Calu3 (cell line): ENCODE measurements at places on chromosomes 2 and 18. TPM values are rescaled to one million over a fixed set of nuclear protein-coding genes. Genes with fewer than 3 reads are reported as not detected.

DNA sequence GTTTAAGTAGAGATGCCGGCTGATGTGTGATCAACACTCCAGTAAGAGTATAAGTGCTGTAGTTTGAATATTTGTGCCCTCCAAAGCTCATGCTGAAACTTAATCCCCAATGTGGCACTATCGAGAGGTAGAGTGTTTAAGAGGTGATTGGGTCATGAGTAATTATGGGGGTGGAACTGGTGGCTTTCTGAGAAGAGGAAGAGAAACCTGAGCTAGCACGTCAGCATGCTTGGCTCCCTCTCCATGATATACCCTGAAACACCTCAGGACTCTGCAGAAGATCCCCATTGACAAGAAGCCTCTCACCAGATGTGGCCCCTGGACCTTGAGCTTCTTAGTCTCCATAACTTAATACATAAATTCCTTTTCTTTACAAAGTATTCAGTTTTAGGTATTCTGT lies 584.8 kb downstream of the TSN start:
- H3K4me1 ChIP-seq: no peaks in the 10 kb centered on the region
- no peak for DNase-seq
- peaks cover 16% of the 10 kb centered on the region for H3K27me3 ChIP-seq
- no peaks in the 10 kb centered on the region for H3K36me3 ChIP-seq
- H3K27ac ChIP-seq: no peak overlapping the region
- H3K4me3 ChIP-seq: no peak overlapping the region

The GAL3ST2 gene
- 0.27 TPM in 1 of 2 replicates, not detected in the other for total RNA-seq

DNA sequence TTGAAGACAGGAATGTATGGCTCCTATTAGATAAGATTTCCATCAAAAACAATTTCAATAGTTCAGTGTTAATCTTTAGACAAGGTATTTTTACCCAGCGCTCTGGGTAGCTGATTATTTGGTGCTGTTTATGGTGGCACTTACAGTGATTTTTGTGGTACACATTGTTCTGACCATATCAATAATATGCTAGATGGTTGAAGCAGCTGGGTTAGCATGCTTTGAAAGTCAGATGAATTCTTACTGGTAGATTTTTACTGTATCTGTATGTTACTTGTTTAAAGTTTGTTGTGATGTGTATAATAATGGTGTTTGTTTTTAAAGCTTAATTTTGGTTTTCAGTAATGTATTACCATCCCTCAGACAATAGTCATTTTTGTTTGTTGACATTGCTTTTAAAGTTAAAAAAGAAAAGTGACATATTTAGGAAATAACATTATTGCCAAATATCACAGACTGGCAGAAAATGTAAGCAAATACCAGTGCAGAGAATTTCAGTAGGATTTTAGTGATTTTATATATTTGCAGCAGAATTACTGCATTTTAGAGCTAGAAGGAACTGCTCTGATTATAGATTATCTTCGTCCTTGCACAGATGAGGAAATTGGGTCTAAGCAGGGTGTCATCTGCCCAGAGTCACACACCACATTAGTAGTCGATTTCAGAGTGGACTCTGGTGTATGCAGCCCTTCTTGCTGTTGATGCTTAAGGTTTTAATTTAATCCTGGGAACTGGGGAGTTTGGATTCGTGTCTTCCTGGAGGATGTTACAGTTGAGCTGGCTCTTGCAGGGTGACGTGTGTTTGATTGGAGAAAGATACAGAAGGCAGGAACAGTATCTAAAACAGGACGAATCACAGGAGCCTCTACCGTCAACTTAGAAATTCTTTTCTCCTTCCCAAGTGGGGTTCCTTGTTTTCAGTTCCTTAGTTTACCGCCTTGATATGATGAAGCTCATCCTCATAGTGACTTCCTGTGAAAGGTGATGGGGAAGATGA lies 6.6 kb downstream of the SOCS6 start:
- no peaks in the 10 kb centered on the region for H3K27me3 ChIP-seq
- H3K4me3 ChIP-seq: peak overlapping the region; percentile 67
- no peak for DNase-seq
- peaks cover 36% of the 10 kb centered on the region for H3K36me3 ChIP-seq
- peaks cover 68% of the 10 kb centered on the region for H3K4me1 ChIP-seq

The FOXD4L1 gene
- total RNA-seq: 0.92 and 1.0 TPM in 2 replicates

- no peak overlapping the region for H3K27ac ChIP-seq
- no peak overlapping the region for H3K4me3 ChIP-seq
- DNase-seq: no peak
- peaks cover 7% of the 10 kb centered on the region for H3K27me3 ChIP-seq
Measured at GRCh38 chr2:15682354-15682753, 90.7 kb downstream of the DDX1 start.

DNA sequence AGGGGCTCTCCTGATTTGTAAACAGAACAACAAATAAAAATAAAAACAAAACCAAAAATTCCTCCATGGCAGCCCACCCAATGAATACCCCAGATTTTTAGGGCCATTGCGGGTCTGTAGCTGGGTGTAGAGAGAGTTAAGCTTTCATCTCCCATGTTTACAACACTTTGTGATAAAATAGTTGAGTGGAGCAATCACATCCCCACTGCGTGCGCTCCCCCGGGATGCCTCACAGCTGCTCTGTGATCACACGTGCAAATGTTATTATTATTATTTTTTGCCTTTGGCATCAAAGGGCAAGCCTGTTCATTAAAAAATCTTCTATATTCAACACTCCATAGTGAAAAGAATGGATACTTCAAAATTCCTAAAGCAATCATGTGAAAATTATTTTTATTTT lies 118.0 kb downstream of the MBP start:
- no peak overlapping the region for H3K27ac ChIP-seq
- no peak for DNase-seq
- no peaks in the 10 kb centered on the region for H3K4me1 ChIP-seq

The TWIST2 gene
- not detected in 2 replicates for total RNA-seq

DNA sequence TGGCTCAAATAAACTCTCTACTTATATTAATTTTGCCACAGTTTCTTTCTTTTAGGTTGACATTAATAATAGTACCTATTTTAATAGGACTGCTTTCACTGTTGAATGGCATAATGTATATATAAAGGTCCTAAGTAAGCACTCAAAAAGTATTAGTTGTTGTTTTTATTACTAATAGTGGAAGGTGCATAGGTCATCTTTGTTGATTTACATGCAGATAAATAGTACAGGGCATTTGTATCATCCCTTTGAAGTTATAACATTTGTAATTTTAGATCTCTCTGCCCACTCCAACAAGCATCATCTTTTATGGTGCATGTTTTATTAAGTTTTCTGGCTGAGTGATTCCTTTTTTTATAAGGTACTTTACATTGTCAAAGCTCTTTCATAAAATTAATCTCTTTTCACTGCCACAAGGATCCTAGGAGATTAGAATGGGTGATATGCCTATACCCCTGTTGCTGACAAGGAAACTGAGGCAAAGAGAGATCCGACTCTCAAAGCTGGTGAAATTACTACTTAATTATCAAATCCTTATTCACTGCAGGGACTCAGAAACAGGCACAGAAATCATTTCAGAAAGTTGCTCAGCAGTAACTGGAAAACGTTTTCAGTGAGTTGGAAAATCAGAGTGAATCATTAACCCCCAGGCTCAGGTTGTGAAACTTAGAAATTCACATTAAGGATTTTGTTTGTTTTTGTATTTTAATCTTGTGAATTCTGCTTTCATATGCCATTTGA lies 299.6 kb downstream of the AGPS start:
- DNase-seq: no peak
- no peaks in the 10 kb centered on the region for H3K36me3 ChIP-seq
- H3K4me1 ChIP-seq: peaks cover 12% of the 10 kb centered on the region

DNA sequence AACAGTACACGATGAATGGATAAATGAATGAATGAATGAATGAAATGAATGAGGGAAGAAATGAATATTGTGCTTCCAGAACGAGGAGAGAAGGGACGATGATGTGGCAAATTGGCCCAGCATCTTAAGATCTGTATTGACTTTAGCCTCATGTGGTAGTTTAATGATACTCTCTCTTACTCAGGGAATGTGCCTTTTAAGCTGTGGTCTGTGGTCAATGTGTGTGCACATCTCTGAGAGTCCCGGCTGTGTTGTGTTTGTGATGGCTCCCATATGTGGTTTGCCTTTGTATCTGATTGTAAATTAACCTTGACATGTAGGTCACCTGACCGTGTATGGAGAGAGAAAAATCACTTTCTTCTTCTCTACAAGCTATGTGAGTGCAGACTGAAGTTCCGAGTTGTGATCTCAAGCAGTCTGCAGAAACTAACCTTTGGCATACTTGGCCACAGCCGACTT lies 91.2 kb downstream of the NEDD4L start:
- DNase-seq: no peak
- H3K27ac ChIP-seq: peak overlapping the region; percentile 69
- peak overlapping the region; percentile 43 for H3K4me3 ChIP-seq
- peaks cover 59% of the 10 kb centered on the region for H3K4me1 ChIP-seq

DNA sequence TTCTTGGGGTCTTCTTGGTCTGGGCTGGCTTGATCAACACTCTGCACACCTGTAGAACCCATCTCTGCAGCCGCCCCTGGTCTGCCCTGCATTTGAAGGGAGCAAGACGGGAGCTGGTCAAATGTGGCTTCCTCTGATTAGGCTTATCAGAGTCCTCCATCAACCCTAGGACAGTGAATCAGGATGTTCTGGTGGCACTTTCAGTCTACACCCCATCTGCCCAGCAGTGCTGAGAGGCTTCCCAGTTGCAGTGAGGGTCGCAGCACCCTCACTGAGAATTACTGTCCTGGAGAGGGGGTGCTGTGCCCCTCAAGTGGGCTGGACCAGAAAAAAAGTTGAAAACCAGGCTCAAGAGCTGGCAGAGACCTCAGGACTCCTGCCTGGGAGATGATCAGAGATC lies 152.9 kb downstream of the DYSF start:
- no peaks in the 10 kb centered on the region for H3K4me1 ChIP-seq
- H3K4me3 ChIP-seq: no peak overlapping the region
- H3K27ac ChIP-seq: no peak overlapping the region
- no peak for DNase-seq
- H3K27me3 ChIP-seq: peaks cover 84% of the 10 kb centered on the region

- peaks cover 24% of the 10 kb centered on the region for H3K4me1 ChIP-seq
- peak overlapping the region; percentile 93 for H3K4me3 ChIP-seq
- H3K27me3 ChIP-seq: no peaks in the 10 kb centered on the region
- DNase-seq: no peak
Measured at GRCh38 chr2:203534621-203535077, 452 bp downstream of the RAPH1 start.

The TUBA4B gene
- not detected in 2 replicates for total RNA-seq

DNA sequence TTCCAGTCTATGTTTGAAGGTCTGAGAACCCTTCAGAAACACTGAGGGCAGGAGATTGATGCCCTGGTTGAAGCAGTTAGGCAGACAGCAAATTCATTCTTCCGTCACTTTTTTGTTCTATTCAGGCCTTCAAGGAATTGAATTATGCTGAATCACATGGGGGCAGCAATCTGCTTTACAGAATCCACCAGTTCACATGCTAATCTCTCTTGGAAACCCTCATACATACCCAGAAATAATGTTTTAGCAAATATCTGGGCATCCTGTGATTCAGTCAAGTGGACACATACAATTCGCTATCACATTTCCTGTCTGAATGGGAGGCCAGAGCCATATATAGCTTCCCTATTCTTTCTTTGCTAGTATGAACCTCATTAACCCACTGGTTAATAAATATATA lies 301.4 kb upstream of the CNTNAP5 start:
- H3K4me3 ChIP-seq: no peak overlapping the region
- no peaks in the 10 kb centered on the region for H3K36me3 ChIP-seq
- H3K27ac ChIP-seq: no peak overlapping the region
